ENCODE measurements at places on chromosomes 4 and X.
A peak's percentile ranks its signal among the peaks of the same experiment; 100 is the strongest.

- DNase-seq: no peak
These were observed 47.6 kb upstream of the NEUROG2 start for GRCh38 chr4:112563431-112564200.

DNA sequence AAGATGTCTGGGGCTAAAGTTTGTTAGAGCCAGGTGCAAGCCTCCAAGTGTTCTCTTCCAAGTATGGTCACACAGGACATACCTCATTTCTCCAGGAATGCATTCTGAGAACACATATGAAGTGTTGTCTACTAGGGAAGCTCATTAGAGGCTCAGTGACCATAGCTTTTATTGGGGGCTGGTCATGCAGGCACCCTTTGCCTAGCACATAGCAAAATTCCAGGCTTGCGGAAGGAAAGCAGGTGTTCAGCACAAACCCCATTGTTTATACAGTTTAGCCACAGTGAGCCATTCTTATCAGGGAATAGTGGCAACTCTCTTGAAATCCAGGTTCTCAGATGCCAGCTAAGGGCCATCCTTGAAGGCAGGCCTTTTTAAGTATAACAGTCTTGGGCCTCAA, 339.4 kb upstream of the ZCCHC13 start:
- DNase-seq: no peak

GRCh38 chr4:2714918-2715317, 41.2 kb downstream of the TNIP2 start:
- no peak for DNase-seq

GRCh38 chr4:62324215-62324614, 1124.1 kb downstream of the ADGRL3 start:
- no peak for DNase-seq

DNA sequence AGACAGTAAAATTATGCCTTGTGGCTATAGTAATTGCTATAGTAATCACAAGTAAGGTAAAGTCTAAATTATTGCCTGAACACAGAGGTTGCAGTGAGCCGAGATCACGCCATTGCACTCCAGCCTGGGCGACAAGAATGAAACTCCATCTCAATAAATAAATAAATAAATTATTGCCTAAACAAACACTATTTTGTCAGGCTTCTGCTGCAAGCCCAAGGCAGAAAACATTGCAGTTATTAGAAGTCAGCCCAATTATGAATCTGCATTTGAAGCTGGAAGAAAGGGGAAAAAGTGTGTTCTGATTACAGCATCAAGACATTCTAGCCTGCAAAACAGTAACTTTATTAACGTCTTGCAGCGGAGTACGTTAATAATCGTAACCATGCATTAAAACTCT, 17.1 kb downstream of the HSD17B13 start:
- no peak for DNase-seq

GRCh38 chr4:145234091-145234706, 53.8 kb upstream of the OTUD4 start:
- peak; percentile 5 for DNase-seq

DNA sequence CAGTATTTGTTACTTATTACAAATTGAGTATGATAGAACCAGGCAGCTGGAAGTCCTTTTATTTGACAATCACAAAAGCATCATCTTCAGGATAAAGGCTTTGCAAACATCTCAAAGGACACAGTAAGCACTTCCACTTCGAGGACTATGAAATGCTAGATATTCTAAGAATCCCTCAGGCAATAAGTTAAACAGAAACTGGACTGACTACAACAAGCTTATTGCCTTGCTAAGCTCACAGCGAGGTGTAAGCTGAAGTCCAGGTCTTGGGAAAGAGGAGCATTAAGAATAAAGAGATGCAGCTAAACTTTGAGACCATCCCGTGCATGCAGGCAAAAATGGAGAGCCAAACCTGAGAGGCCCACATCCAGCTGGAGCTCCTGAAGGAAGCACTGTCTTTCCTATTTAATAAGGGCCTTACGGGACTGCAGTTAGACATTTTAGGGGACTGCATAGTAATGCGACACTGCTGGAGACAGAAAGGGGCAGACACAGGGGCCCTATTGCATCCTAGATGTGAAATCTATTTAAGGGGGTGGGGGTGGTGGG, 38.7 kb downstream of the DCHS2 start:
- DNase-seq: no peak

- DNase-seq: no peak
These were observed 929.1 kb downstream of the RAB28 start for GRCh38 chr4:12555011-12555410.

- no peak for DNase-seq
These were observed 7.0 kb downstream of the AFF2 start for GRCh38 chrX:148507418-148507817.

DNA sequence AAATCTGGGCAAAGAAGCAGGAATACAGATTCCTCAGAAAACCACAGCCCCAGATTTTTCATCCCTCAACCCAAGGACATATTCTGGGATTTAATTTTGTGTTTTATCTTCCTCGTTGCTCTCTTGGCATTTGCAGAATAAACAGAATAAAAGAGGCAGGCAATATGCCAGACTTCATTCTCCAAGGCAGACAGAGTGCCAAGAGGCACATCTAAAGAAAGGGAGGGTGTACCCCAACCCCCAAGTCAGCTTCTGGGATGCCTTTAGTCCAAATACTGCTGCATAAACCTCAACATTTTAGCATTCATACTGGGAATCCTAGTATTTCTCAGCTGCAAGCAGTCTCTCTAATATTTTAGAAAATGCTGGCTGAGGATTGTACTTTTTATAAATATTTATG, 629.2 kb downstream of the KLHL13 start:
- DNase-seq: no peak
